Activated B cell treated with CpG ODN at 0.5 μM for 24 hours (primary cell): ENCODE measurements at places on chromosomes 2 and 18.

- H3K27ac ChIP-seq = no peak overlapping the region
- H3K4me3 ChIP-seq = no peak overlapping the region
- no peak for DNase-seq
- H3K4me1 ChIP-seq = no peaks in the 10 kb centered on the region
- H3K36me3 ChIP-seq = no peaks in the 10 kb centered on the region
- peaks cover 4% of the 10 kb centered on the region for H3K27me3 ChIP-seq
These were observed 75.2 kb upstream of the CTDP1 start for GRCh38 chr18:79604205-79604912.

GRCh38 chr2:149141046-149141445 is 102.5 kb downstream of the LYPD6B start:
- DNase-seq = no peak
- H3K27me3 ChIP-seq = peaks cover 17% of the 10 kb centered on the region
- no peak overlapping the region for H3K4me3 ChIP-seq
- H3K4me1 ChIP-seq = peaks cover 12% of the 10 kb centered on the region
- no peaks in the 10 kb centered on the region for H3K36me3 ChIP-seq

- no peak overlapping the region for H3K4me3 ChIP-seq
- H3K27ac ChIP-seq = no peak overlapping the region
- DNase-seq = no peak
These were observed 97.9 kb upstream of the ZNF516 start for GRCh38 chr18:76592981-76593381.

DNA sequence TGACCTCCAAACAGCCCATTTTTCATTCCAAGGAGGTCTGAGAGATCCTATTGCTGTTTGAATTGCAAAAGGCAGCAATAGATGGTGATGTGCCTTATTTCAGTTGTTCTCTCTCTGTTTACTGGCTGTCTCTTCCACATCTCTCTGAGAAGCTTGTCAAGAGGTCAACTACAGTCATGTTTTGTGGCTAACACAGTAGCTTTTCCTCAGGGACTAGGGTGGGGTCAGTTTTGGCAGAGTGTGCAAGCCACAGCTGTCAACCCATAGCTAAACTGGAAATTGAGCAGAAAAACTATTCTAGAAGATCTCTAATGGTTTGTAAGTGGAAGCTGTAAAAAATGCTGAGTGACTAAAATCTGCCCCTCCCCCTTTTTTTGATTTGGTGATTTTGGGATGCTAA is 67.1 kb downstream of the DIS3L2 start:
- H3K4me3 ChIP-seq = no peak overlapping the region
- peaks cover 60% of the 10 kb centered on the region for H3K36me3 ChIP-seq
- H3K4me1 ChIP-seq = peaks cover 2% of the 10 kb centered on the region
- H3K27me3 ChIP-seq = no peaks in the 10 kb centered on the region
- H3K27ac ChIP-seq = no peak overlapping the region

- H3K27ac ChIP-seq = no peak overlapping the region
- no peak overlapping the region for H3K4me3 ChIP-seq
- H3K4me1 ChIP-seq = no peaks in the 10 kb centered on the region
- H3K36me3 ChIP-seq = no peaks in the 10 kb centered on the region
- DNase-seq = no peak
These were observed 193.8 kb upstream of the ARL4C start for GRCh38 chr2:234690569-234691213.

DNA sequence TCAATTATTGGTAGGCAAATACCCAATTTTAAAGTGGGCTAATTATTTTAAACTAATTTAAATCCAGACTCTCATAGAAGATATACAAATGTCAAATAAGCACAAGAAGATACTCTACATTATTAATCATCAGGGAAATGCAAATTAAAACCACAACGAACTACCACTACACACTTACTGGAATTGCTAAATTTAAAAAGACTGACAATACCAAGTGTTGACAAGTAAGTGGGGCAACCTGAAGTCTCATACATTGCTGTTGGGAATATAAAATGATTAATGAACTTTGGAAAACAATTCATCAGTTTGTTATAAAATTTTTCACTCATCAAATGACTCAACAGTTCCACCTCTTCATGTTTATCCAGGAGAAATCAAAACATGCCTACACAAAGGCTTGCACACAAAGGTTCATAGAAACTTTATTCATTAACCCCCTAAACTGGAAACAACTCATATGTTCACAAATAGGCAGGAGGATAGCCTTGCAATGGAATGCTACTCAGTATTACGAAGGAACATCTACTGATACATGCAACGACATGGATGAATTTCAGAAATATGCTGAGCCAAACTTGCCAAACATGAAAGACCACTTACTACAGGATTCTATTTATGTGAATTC is 120.8 kb downstream of the MCFD2 start:
- H3K27ac ChIP-seq = no peak overlapping the region
- no peak overlapping the region for H3K4me3 ChIP-seq
- DNase-seq = no peak
- no peaks in the 10 kb centered on the region for H3K36me3 ChIP-seq
- H3K4me1 ChIP-seq = no peaks in the 10 kb centered on the region
- peaks cover 4% of the 10 kb centered on the region for H3K27me3 ChIP-seq

GRCh38 chr2:224284134-224284946 is 117.6 kb downstream of the FAM124B start:
- H3K4me1 ChIP-seq = no peaks in the 10 kb centered on the region
- no peak overlapping the region for H3K4me3 ChIP-seq
- DNase-seq = no peak
- H3K27me3 ChIP-seq = peaks cover 23% of the 10 kb centered on the region
- no peaks in the 10 kb centered on the region for H3K36me3 ChIP-seq
- H3K27ac ChIP-seq = no peak overlapping the region

DNA sequence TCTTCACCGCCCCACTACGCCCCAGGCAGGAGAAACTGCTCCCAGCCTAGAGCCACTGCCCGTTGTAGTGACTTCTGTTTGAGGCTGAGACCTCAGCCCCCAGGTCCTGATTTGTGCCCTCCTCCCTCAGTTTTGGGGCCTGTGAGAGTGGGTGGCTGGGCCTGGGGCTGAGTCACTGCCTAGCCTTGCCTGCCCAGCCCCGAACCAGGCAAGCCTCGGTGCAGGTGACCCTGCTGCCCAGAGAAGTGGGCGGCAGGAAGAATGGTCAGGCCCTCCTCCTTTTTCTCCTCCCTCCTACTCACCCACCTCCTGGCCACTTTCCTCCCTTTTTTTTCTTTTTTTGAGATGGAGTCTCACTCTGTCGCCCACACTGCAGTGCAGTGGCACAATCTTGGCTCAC is 66.6 kb downstream of the ZFP36L2 start:
- H3K4me1 ChIP-seq = peaks cover 47% of the 10 kb centered on the region
- H3K27me3 ChIP-seq = no peaks in the 10 kb centered on the region
- H3K36me3 ChIP-seq = no peaks in the 10 kb centered on the region
- no peak for DNase-seq
- H3K27ac ChIP-seq = peak overlapping the region; percentile 96

DNA sequence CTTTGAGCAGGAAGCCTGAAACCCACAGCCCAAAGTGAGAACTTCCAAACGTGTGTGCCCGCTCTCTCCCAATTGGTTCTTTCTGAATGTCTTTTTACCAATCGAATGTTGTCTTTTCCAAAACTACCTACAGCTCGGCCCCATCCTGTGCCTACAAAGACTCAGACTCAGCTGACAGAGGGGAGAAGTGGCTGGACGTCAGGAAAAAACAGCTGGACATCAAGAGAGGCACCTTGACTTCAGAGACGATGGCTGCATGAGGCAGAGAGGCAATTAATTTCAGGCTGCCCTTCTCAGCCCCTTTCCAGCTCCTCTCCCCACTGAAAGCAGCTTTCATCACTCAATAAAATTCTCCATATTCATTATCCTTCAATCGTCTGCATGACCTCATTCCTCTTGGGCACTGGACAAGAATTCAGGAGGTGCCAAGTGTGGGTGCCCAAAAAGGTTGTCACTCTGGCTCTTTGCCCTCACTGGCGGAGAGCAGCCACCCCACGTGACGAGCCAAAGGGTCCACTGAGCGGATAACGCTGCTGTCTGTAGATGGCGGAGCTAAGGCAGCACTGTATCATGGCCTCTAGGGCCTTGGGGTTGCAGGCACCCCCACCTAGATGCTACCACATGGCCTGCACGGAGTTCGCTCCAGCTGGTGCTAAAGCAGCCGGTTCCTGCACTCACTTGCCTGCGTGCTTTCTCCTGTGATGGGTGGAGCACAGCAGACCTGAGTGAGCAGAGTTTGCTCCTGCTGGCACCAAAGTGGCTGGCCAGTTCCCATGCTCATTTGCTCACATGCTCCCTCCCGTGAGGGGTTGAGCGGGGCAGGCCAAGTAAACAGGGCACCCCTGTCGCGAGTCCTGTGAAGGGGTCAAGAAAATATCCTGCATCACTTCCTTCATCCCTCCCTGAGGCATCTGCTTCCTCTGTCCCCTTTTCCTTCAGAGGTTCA is 37.9 kb downstream of the FAM210A start:
- no peak for DNase-seq
- no peaks in the 10 kb centered on the region for H3K27me3 ChIP-seq
- H3K36me3 ChIP-seq = peaks cover 9% of the 10 kb centered on the region
- H3K27ac ChIP-seq = no peak overlapping the region

DNA sequence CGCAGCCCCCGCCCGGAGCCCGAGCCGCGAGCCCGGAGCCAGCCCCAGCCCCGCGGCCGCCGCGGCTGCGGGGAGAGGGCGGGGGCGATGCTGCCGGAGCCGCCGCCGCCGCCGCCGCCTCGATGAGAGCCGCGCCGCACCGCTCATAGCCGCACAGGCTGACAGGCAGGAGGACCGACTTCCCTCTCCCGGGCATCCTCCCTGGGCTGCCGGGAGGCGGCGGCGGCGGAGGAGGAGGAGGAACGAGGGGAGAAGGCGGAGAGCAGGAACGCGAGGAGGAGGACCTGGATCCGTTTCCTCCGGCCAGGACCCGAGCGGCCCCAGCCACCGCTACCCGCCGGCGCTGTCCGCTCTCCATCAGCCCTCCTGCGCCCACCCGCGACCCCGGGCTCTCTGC is 370 bp downstream of the KLHL29 start:
- peaks cover 32% of the 10 kb centered on the region for H3K27me3 ChIP-seq
- H3K27ac ChIP-seq = no peak overlapping the region
- peaks cover 1% of the 10 kb centered on the region for H3K36me3 ChIP-seq

DNA sequence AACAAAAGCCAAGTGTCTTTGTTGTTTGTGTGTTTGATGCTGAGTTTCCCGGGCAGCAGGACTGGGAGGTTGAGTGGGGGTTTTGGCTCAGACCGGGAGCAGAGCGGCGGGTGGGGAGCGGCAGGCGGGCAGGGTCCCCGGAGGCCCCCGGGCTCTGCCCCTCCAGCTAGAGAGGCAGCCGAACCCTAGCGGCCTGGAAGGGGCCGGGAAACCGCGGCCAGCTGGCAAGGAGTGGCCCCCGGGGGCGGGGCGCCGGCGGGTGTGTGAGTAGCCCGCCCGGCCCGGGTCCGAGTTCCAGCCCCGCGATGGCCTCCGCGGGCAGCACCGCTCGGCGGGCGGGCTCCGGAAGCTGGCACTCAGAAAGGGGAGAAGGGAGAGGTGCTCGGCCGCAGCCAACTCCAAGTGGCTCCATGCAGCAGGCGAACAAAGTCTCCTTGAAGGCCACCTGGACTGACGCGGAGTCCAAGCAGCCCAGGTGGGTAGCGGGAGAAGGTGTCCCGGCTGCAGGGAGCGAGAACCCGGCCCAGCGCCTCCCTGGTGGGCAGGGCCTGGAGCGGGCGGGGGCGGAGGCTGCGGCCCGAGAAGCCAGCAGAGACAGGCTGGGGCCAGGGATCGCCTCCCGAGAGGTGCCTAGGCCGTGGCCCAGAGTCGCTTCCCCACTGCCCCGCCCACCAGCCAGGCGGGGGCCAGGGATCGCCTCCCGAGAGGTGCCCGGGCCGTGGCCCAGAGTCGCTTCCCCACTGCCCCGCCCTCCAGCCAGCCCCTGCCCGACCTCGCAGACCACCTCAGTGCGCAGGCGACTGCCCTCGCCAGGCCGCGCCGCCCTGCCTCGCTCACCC is at the start of gene ANKRD53:
Gene ANKRD53, plus strand, starts transcription at position 290 of the 839 bp plus-strand sequence. Its CDS starts 16 bp downstream, at position 306.
- peaks cover 16% of the 10 kb centered on the region for H3K4me1 ChIP-seq
- H3K36me3 ChIP-seq = peaks cover 6% of the 10 kb centered on the region
- peak within 1 kb of the TSS; percentile 87 for H3K27ac ChIP-seq
- peak; percentile 38 for DNase-seq

DNA sequence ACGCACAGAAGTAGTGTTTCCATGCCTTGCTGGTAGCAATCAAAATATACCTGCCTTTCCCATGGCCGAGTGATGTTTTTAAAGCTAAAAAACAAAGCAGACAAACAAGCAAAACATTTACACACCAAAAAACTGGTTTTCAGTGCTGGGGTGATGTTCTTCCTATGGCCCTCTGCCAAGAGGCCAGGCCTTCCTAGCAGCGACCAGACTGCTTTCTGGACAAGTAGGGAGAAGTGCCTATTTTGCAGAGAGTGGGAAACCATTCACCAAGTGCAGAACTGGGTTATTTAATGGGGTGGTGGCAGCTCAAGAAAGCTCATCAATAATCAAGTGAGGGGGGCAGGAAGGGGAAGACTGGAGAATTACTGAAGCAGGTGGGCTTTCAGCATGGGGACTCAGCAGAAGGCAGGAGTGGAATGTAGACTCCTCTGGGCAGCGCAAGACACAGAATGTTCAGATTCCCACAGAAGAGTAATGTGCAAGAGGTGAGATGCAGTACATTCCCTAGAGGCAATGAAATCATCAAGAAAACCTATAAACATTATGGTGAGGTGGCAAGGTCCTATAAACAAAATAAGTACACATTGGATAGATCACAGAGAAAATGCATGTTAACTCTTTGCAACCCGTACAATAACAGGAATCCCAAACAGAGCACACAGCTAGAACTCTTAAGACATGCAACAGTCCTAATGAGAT is 44.0 kb downstream of the CPO start:
- H3K27ac ChIP-seq = no peak overlapping the region
- H3K36me3 ChIP-seq = no peaks in the 10 kb centered on the region
- H3K27me3 ChIP-seq = peaks cover 3% of the 10 kb centered on the region

- H3K4me3 ChIP-seq = no peak overlapping the region
- H3K27me3 ChIP-seq = no peaks in the 10 kb centered on the region
- H3K4me1 ChIP-seq = peaks cover 56% of the 10 kb centered on the region
- H3K36me3 ChIP-seq = no peaks in the 10 kb centered on the region
- DNase-seq = no peak
These were observed 64.5 kb downstream of the ZFP36L2 start for GRCh38 chr2:43161650-43162510.

DNA sequence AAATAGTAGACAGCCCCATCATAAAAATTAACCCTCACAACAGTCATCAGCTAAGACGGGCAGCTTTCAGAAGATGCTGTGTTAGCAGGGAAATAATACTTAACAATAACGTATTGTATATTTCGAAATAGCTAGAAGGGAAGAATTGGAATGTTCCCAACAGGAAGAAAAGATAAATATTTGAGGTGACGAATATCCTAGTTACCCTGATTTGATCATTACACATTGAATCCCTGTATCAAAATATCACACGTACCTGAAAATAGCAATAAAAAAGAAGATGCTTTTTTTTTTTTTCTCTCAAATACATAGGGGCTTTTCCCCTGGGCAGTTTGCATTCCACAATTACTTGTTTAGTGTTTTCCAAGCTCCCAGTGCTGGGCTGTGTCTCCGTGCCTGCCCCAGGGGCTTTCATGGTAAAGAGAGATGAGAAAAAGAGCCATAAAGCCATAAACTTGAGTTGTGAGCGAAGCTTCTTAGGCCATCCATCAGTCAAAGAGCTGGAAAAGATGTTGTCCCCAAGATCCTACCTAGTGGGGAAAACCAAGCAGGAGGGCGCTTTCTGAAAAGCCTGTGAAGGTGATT is 183.0 kb upstream of the REV1 start:
- no peak overlapping the region for H3K4me3 ChIP-seq
- peaks cover 67% of the 10 kb centered on the region for H3K36me3 ChIP-seq
- peak overlapping the region; percentile 42 for H3K27ac ChIP-seq
- no peaks in the 10 kb centered on the region for H3K27me3 ChIP-seq

- H3K27ac ChIP-seq = peak overlapping the region; percentile 16
- no peaks in the 10 kb centered on the region for H3K27me3 ChIP-seq
- peaks cover 47% of the 10 kb centered on the region for H3K4me1 ChIP-seq
- H3K36me3 ChIP-seq = peaks cover 46% of the 10 kb centered on the region
These were observed 24.5 kb downstream of the DARS1 start for GRCh38 chr2:135960656-135961551.
